ENCODE measurements at places on chromosomes 7 and 10. TPM values are rescaled to one million over a fixed set of nuclear protein-coding genes. Genes with fewer than 3 reads are reported as not detected.

- DNase-seq: peak; percentile 90
Observed at GRCh38 chr7:85172530-85172941, 14.3 kb downstream of the SEMA3D start.

- DNase-seq: peak; percentile 44
Observed at GRCh38 chr10:17652585-17652984, 8.6 kb downstream of the STAM start.

DNA sequence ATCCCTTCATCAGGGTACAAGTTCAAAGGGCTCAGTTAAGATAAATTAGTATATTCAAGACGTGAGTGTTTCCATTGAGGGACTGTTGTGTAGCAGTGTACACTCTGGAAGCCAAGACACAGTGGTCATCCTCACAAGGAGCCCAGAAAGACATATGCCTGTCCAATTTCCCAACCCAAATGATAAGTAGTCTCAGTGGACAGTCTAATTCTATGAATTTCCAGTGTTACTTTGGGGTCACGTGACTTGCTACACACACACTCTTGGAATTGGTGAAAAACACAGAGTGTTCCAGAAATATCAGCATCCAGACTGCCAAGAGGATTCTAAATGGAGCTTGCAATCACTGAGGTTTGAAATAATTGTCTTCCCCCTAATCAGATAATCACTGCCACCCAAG, 365.1 kb downstream of the WDR11 start:
- no peak for DNase-seq

DNA sequence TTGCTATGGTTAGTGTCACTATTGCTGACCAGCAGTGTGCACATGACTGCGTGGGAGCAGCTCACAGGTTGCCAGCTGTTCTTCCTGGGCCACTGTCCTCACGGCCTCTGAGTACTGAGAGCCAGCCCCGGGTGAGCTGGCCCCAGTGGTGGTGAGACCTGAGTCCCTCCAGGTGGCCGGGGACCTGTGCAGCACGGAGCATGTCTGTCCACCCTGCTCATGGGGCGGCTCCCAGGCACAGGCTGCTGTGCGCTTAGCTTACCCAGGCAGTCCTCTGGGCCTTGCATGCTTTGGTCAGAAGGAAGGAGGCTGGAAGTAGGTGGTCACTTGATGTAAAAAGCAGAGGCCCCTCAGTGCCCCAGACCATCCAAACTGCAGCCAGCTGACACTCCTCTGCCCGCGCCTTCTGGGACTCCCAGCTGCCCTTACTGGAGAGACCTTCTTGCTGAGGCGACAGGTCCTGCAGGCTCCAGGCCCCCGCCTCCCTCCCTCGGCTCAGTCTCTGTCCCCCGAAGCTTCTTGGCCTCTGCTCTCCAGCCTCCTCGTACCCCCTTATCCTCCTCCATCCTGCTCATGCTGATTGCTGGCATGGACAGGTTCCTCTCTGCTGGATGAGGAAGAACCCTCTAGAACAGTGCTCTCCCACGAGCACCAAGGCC, 30.9 kb upstream of the DPYSL4 start:
- no peak for DNase-seq

RAMP3 gene
- not detected for polyA plus RNA-seq

DOCK1 gene
- 21.2 TPM for polyA plus RNA-seq

GRCh38 chr10:103983367-103983911, 16.5 kb downstream of the SLK start:
- peak; percentile 10 for DNase-seq

- DNase-seq: peak; percentile 70
Observed at GRCh38 chr10:132984801-132985545, 42.6 kb upstream of the CFAP46 start.

DNA sequence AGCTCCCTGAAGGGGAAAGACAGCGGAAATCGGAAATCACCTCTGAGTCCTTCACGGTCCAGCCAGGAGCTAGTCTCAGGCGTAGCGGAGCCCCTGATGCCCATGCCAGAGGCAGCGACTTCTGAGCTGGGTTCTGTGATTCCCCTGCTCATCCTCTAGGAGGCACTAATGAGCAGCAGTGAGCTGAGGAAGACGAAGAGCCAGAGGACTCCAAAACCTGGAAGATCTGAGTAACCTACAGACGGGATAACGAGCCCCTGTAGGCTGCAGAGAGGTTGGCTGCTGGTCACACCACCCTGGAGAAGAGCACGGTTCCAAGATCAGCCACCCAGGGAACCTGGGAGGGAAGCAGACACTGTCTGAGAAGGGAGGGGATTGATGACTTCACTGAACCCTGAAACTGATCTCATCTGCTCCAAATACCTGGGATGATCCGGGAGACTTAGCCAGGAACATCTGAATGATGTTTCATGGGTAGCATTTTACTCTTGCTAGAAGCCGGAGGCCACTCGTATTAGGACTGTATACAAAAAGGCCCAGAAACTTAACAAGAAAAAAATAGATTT, 304.1 kb downstream of the PAXIP1 start:
- no peak for DNase-seq

CPA4 gene
- 11.9 TPM for polyA plus RNA-seq

GRCh38 chr7:112108981-112109380, 97.2 kb downstream of the DOCK4 start:
- no peak for DNase-seq

GRCh38 chr7:142603870-142604448, 145.3 kb upstream of the PRSS1 start:
- DNase-seq: peak; percentile 54

DNA sequence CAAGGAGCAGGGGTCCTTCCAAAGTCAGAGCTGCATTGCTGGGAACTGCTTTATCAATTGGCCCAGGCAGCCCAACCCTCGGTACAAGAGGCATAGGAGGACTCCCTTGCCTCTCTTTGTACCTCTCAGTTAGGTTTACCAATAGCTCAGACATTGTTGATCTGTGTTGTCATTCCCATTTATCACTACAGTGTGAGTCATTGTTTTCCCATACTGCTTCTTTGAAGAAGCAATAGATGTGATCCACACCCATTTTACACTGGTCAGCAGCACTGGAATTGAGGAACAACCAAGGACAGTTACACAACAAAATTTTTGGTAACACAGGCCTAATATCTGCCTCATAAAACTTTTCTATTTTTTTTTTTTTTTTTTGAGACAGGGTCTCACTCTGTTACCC, 307.2 kb downstream of the SNX13 start:
- DNase-seq: peak; percentile 80

CAV1 gene
- polyA plus RNA-seq: 1,789 TPM

GRCh38 chr10:113076949-113077348, 126.9 kb downstream of the TCF7L2 start:
- DNase-seq: no peak

MBLAC1 gene
- polyA plus RNA-seq: 1.3 TPM

DNA sequence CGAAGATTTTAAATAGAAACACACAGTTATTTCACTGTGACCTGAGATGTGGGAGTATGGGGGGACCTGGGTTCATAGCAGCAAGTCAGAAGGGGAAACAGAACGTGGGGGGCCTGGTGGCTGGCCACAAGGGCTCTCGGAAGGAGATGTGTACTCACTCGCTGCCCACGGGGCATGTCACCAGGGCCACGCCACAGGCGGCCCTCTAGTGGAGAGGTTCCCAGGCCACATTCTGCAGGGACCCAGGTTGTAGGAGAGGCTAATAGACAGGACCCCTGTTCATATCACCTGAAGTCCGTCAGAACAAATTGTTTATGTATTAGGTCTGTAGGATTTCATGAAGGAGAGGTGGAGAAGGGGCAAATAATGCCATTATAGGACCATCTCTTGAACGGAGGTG, 25.1 kb upstream of the SVOPL start:
- DNase-seq: no peak

UNCX gene
- polyA plus RNA-seq: not detected

GRCh38 chr7:44709011-44709915, 39.4 kb upstream of the ZMIZ2 start:
- no peak for DNase-seq

- no peak for DNase-seq
Observed at GRCh38 chr7:70712942-70713341, 419.0 kb upstream of the GALNT17 start.

POM121C gene
- polyA plus RNA-seq: 22.8 TPM

GBF1 gene
- polyA plus RNA-seq: 29.8 TPM

- peak; percentile 89 for DNase-seq
Observed at GRCh38 chr7:27151931-27152815, at the start of gene HOXA3. HOXA3 (minus strand) TSS chr7:27152583; CDS start chr7:27110640, 41,943 bp downstream.

GRCh38 chr7:121401896-121402295, 5.8 kb upstream of the FAM3C start:
- no peak for DNase-seq

DNA sequence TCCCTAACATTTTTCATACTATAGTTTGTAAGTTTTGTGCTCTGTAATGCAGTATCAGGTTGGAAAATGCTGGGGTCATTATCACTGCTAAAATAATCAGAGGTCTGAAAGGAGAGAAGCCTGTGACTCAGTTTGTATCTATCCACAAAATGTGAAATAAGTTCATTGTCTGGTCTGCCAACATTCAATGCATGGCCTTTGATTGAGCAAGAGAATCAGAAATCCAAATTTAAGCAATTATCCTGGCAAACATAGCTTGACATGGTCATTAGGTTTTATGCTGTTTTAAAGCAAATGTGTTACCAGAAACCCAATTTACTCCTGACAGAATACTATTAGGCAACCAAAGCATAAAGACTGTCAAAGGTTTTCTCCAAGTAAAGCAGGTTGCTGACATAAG, 709.7 kb upstream of the SEMA3D start:
- DNase-seq: no peak

GRCh38 chr7:131540491-131541162, 15.8 kb downstream of the PODXL start:
- no peak for DNase-seq

DNA sequence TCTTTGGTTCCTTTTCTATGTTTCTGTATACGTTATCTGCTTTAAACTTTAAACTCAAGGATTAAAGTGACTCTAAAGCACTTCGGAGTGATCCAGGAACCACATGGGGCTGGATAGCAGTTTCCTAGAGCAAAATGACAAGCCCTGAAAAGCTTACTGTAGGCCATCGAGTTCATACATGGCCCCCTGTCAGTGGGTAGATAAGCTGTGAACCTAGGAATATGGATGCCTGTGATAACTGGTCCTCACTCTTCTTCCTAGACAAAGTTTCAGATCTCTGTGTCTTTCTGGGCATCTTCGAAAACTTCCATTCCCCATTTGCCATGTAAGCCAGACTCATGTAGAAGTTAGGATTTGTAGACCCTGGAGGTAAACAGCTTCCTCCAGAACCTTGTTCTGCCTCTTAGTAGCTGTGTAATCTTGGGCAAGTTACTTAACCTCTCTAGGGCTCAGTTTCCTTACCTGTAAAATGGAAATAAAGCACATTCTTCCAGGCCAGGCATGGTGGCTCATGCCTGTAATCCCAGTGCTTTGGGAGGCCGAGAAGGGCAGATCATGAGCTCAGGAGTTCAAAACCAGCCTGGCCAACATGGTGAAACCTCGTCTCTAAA, 49.3 kb upstream of the KMT2E start:
- DNase-seq: no peak

FUOM gene
- polyA plus RNA-seq: 21.5 TPM

PNLIPRP2 gene
- polyA plus RNA-seq: not detected

DNA sequence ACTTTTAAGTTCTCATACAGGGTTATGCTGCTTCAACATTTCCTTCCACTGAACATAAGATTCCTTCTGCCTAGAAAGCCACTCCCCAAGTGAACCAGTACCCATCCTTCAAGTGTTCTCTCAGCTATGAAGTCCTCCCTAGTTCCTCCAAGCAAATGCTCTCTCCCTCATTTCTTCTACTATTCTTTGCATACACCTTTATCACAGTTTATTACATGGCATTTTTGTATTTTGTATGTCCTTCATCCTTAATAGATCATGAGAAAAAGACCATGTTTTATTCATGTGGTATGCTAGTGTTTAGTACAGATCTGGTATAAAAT, 1.9 kb downstream of the SYPL1 start:
- DNase-seq: peak; percentile 40

- no peak for DNase-seq
Observed at GRCh38 chr10:114073395-114074186, 29.9 kb downstream of the ADRB1 start.

SYT15 gene
- 2.3 TPM for polyA plus RNA-seq

CALML5 gene
- not detected for polyA plus RNA-seq

PPP1R9A gene
- not detected for polyA plus RNA-seq

Data from GM23248 (cell line).